ENCODE measurements at places on chromosomes 2 and 18. TPM values are rescaled to one million over a fixed set of nuclear protein-coding genes. Genes with fewer than 3 reads are reported as not detected.

PLB1 gene
- total RNA-seq = 4.2 TPM

DNA sequence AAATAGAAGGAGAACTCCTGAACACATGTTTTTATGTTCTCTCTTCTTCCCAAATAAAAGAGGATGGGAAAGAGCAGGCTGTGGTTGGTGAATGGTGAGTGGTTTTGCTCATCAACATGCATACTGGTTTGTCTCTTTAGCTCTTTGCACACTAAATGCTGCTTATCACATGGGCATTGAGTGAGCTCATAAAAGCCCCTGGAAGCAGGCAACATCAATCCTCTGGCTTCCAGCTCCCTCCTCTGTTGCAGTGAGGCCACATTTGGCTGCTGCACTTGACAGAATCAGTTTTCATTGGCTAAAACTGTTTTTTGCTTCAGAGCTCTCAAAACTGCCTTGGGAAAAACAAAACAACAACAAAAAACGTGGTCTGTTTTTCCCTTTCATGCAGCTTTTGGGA is 1308.2 kb upstream of the NRXN1 start:
- DNase-seq = no peak

- DNase-seq = no peak
These were observed 5.6 kb downstream of the PAX8 start for GRCh38 chr2:113273027-113273551.

- no peak for DNase-seq
These were observed 207.6 kb downstream of the L3MBTL4 start for GRCh38 chr18:6207116-6207515.

GRCh38 chr2:136020831-136021230 is 35.4 kb upstream of the DARS1 start:
- DNase-seq = no peak

KCNIP3 gene
- 3.0 TPM for total RNA-seq

FKBP7 gene
- 7.3 TPM for total RNA-seq

- DNase-seq = no peak
These were observed 17.0 kb upstream of the CRYBA2 start for GRCh38 chr2:219010162-219010756.

DNA sequence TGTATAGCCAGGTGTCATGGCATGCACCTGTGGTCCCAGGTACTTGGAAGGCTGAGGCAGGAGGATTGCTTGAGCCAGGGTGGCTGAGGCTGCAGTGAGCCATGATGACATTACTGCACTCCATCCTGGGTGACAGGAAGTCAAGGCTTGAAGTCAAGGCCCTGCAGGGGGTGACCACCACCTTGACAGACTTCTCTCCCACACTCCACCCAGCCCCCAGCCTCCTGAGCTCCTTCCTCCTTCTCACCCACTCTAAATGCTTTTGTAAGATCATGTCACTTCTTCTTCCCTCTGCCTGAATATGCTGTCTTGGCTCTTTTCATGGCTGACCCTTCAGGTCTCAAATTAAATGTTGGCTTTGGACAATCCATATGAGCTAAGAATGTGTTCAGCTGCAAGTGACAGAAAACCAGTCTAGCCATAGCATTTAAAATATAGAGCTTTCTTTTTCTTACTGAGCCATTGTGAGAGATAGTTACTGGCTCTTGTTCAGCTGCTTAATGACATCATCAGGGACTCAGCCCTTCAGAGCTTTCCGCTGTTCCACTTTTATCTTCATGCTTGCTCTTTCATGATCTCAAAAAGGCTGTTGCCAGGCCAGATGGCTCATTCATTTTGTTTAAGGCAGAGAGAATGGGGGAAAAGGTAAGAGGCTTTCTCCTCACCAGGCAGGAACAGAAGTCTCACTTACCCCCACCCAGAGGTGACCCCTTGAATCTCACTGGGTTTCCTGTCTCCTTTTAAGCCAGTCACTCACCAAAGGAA is 36.7 kb upstream of the TTC39C start:
- no peak for DNase-seq

NDC80 gene
- total RNA-seq = 0.69 TPM

ANKRD29 gene
- total RNA-seq = 72.0 TPM

GAREM2 gene
- total RNA-seq = 1.9 TPM

GRCh38 chr18:49699303-49699702 is 114.0 kb downstream of the ACAA2 start:
- no peak for DNase-seq

DNA sequence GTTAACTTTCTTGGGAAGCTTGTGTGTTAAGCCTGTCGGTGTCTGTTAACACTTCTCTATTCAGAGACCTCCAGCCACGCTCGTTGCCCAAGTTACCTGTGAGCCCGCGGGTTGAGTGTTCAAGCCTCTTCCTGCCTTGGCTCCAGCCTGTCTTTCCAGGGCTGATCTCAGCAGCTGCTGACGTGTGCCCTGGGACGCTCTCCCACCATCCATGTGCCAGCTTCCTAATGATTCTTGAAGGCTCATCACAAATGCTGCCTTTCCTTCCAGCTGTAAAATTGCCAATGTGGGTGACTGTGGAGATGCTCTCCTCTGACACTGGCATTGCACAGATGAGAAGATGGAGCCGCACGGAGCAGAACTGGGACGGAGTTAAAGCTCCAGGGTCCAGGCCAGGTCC is 6.1 kb downstream of the RNF144A start:
- DNase-seq = no peak

DNA sequence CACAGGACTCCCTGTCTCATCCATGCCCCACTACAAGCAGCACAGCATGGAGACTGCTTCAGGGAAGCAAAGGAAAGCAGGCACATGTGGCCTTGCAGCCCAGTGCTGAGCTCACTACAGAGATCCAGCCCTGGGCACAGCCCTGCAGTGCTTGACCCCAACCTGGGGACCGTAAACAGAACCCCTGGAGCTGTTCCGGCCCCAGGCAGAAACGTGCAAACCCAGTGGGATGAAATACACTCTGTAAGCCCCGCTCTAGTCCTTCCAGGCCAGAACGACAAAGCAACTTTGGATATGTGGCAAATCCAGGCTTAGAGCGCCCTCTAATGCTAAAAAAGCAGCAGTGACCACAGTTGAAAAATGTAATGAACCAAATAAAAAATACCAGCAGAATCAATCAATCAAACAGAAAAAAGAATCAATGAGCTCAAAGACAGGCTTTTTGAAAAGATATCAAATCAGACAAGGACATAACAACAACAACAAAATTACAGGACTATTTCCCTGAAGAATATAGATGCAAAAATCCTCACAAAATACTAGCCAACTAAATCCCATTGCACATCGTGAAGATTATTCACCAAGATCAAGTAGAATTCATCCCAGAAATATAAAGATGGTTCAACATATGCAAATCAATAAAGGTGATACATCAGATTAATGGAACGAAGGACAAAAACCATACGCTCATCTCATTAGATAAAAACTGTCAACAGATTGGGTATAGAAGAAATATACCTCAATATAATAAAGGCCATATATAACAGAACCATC is 45.6 kb downstream of the ZNF519 start:
- DNase-seq = no peak

SPATA3 gene
- not detected for total RNA-seq

DNA sequence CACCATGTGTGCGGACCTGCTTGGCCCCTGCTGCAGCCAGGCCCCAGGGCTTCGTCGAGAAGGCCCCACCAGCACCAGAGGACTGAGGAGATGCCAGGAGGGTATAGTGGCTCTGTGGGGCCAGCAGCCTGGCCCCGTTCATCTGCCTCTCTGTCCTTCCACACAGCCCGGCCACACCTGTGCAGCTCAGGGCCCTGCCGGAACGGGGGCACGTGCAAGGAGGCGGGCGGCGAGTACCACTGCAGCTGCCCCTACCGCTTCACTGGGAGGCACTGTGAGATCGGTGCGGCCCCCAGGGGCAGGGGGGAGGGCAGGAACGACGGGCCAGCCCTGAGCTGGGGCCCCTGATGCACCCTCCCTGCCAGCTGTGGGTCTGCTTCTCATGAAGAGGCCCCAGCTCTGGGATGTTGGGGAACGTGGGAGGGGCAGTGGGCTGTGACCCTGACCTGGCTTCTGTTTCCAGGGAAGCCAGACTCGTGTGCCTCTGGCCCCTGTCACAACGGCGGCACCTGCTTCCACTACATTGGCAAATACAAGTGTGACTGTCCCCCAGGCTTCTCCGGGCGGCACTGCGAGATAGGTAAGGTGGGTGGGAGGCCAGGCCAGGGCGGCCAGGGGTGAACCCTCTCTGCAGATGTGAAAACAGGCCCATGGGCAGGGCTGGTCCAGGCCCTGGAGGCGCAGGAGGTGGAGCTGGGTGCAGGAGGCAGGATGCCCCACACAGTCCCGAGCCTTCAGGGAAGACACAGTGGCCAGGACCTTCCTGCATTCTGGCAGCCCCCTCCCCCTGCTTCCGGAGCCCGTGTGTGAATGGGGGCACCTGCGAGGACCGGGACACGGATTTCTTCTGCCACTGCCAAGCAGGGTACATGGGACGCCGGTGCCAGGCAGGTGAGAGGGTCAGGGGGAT is 50.3 kb downstream of the MTERF4 start:
- DNase-seq = no peak

DNA sequence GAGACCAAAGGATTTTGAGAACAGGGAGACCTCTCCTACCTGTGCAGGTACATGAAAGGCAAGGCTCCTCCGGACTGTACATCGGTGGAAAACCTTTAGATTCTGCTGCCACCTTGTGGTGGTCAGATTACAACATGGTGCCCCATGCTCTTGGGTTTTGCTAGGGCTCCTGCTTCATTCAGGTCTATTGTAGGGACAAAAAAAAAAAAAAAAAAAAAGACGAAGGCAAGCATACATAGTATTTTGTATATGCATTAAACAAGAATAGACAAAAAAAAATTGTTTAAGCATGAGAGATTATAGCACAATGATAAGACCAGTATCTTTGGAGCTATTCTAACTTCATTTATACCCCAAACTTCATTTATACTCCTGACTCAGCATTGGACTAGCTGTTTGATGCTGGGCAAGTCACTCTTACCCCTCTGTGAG is 27.4 kb upstream of the SPR start:
- DNase-seq = no peak

SERPINB3 gene
- total RNA-seq = not detected

- no peak for DNase-seq
These were observed 190.2 kb downstream of the IKZF2 start for GRCh38 chr2:212961255-212961654.

- DNase-seq = no peak
These were observed 80.2 kb upstream of the GPC1 start for GRCh38 chr2:240355001-240355891.

PHOSPHO2 gene
- total RNA-seq = 5.5 TPM

DNA sequence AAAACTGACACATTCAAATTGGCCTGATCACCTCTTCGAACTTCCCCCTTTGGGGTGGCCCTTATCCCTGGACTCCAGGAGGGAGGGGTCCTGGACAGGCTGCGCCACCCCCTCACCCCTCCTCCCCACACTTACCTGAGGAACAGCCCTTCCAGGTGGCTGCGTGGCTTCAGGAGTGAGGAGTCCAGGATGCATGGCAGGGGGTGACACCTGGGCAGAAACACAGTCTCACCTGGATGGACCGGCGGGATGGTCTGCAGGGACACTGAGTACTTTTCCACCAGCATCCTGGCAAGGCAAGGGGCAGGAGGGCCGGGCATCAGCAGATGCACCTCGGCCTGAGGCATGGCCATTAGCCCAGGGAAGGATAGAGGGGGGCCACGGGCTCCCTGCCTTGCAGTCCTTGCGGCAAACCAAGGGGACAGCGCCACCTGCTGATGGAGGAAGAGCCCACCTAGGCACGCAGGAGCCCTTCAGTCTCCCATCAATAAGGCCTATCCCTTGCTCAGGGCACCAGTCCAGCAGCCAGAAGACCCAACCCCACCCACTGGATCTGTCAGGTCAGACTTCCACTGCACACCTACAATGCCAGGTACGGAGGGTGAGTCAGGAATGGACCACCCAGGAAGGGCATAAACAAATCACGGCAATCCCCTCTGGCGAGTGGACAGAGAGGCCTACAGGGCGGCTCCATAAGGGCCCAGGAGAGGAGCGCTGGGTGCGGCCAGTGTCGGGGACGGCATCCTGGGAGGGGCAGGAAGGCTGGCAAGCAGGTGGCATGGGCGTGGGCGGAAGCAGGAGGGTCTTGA is 26.0 kb downstream of the FAM178B start:
- peak; percentile 92 for DNase-seq

DNA sequence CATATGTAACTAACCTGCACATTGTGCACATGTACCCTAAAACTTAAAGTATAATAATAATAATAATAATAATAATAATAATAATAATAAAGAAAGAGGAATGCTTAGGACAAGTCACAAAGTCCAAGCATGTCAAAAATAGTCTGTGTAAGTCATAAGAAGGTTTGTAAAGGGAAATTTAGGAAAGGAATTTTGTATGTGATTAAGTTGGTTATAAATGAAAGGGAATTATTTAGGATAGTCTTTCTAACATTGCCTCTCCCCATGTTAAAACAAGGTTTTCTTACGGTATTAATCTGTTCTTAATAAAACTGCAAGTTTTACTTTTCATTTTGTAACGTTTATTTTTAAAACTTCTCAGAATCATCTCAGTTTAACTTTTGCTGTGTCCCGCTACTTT is 62.8 kb downstream of the SESTD1 start:
- no peak for DNase-seq

MAPK4 gene
- 7.0 TPM for total RNA-seq

GRCh38 chr2:67142071-67142470 is 255.1 kb upstream of the ETAA1 start:
- no peak for DNase-seq

KCNG2 gene
- total RNA-seq = 0.46 TPM

GRCh38 chr2:215565897-215566296 is 130.0 kb upstream of the FN1 start:
- DNase-seq = no peak

C2orf66 gene
- 0.38 TPM for total RNA-seq

DNA sequence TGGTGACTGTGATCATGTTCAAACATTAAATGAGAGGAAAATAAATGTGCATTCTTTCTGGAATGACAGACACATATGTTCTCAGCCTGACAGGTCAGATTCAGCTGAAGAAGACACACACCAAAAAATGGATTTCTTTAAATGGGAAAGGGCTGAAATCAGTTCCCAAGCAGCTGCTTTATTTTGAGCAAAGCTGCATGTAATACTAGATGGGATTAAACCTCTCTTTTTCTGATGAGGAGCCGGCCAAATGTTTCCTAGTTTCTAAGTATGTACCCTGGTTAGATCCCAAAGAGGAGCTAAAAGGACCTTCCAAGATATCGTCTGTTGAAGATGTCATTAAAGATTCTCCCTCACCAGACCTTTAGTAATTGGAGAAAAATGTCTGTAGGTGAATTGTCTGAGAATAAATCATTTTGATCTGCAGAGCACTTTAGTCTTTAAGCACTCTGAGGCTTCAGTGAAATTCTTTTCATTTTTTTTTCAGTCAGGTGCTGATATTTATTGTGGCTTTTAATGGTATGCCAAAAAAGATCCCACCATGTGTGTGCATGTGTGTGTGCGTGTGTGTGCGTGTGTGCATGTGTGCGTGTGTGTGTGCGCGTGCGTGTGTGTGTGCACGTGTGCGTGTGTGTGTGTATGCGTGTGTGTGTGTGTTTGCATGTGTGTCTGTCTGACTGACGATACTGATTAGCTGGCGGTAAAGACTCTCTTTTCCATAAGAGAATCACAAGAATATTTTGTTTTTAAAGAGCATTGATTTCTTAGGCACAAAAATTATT is 175.8 kb downstream of the IRS1 start:
- no peak for DNase-seq

GRCh38 chr2:147577323-147577997 is 267.4 kb upstream of the ACVR2A start:
- no peak for DNase-seq

CDH19 gene
- 1.4 TPM for total RNA-seq

All from upper lobe of right lung (tissue), 1 donor.